Thoracic aorta endothelial cell (primary cell): ENCODE measurements at places on chromosomes 12 and 14. TPM values are rescaled to one million over a fixed set of nuclear protein-coding genes. Genes with fewer than 3 reads are reported as not detected.

TMTC1 gene
- total RNA-seq: 11.3 and 12.2 TPM in 2 replicates

ZBTB42 gene
- 3.1 and 4.4 TPM in 2 replicates for total RNA-seq

KRT6C gene
- total RNA-seq: not detected in 2 replicates

DNAAF2 gene
- 11.3 and 11.7 TPM in 2 replicates for total RNA-seq

EID3 gene
- 35.5 and 38.6 TPM in 2 replicates for total RNA-seq

DHH gene
- 5.3 and 9.0 TPM in 2 replicates for total RNA-seq

CLEC4A gene
- total RNA-seq: 0.14 TPM in 1 of 2 replicates, not detected in the other

BLOC1S1 gene
- 46.5 and 50.1 TPM in 2 replicates for total RNA-seq

TMEM229B gene
- total RNA-seq: under 0.01 and 0.07 TPM in 2 replicates

BDKRB2 gene
- total RNA-seq: under 0.01 TPM in 1 of 2 replicates, not detected in the other

PLEKHG7 gene
- total RNA-seq: not detected in 2 replicates

ABCD2 gene
- total RNA-seq: not detected in 2 replicates
